H1 (cell line): ENCODE measurements at places on chromosomes 1 and 21. TPM values are rescaled to one million over a fixed set of nuclear protein-coding genes. Genes with fewer than 3 reads are reported as not detected.

GRCh38 chr1:23283667-23284602, 60.1 kb downstream of the HNRNPR start:
- DNase-seq = no peak

DNA sequence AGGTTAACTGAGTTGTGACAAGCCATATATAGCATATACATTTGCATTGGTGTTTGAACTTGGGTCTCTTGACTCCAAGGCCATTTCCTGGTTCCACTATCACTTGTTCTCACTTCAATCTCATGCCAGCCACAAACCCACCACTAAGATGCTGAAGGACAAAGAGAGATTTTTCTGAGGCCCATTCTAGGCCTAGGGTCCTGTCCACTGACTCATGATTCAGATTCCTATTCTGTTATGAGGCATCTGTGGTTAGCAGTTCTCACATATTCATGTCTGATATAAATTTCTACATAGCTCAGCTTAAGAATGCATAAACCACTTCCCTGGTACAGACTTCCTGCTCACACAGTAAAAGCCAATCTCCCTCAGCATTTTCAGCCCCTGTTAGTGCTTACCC, 326.1 kb upstream of the BEND5 start:
- no peak for DNase-seq

The CELA2B gene
- not detected in 2 replicates for total RNA-seq

DNA sequence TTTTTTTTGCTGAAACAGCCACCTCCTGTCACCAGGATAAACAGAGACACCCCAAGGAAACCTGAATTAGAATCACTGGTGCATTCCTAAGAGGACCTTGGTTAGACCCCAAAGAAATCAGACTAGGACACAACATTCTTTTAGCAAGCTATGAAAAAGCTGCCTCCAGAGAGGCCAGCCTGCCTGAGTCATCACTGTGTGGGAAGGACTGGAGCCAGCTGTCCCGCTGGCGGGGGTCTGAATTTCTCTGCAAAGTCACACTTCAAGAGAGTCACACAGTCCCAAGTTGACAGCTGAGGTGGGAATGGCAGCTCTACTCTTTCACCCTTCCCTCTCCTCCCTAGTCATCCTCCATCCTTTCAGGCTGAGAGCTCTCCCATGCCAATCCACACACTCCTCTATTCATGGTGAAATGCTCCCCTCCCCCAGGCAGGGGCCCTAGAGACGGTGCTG, 405.0 kb upstream of the POU3F1 start:
- peak; percentile 53 for DNase-seq

GRCh38 chr21:43956670-43957035, 55.5 kb upstream of the TRAPPC10 start:
- no peak for DNase-seq

The CCDC185 gene
- total RNA-seq = not detected in 2 replicates

DNA sequence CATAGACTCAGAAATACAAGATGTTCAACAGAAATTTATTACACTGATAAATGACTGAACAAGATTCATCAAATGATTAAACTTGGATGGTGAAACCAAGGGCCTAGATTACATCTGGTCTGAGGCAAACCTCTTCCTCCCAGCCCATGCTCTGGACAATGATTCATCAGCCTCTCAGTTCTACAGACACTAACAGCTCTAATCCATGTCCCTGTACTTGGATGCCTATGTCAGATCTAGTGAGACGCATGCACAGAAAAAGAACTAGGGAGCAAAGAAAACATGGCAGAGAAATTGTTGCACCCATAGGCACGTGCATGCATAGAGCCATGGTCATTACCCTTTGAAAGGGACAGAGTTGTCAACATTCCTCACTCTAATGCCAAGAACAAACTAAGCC, 250.1 kb downstream of the KCNH1 start:
- DNase-seq = no peak

DNA sequence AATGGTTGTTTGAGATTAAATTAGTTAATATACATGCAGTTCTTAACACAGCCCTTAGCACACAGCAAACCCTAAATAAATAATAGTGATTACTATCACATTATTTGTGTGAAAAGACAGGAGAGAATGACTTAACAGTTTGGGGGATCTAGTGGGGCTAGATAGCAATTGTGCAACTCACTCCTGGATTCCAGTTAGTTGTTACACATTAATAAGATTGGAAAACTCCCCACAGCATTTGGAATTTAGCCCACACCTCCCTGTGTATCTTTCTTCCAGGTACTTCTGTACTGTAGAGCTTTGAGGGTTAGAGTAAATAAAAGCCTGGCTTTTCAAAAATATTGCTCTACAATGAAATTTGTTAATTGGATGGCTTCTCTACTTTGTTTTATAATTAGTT, 93.2 kb downstream of the KCTD3 start:
- DNase-seq = no peak
